ENCODE measurements at places on chromosomes 12 and 14.

- no peak for DNase-seq
Measured at GRCh38 chr14:94111276-94112095, 950 bp downstream of the IFI27 start.

GRCh38 chr12:83390186-83390585 is 703.5 kb downstream of the TMTC2 start:
- DNase-seq = no peak

DNA sequence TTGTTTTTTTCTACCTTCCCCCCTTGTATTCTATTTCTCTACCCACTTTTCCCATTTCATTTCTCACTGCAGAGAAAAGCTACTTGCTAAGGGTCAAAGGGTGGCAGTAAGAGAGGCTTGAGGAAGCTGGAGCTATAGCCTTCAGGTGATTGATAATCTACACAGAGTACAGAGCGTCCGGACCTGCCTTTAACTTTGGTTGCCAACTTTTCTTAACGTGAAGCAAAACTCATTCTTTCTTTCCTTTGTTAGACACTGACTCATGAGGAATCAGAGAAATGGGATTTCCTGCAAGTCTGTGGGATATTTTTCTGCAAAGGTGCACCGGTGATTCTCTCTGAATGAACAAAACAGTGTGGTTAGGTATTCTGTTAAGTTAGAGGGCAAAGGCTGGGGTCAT is 133.3 kb downstream of the RMST start:
- no peak for DNase-seq

GRCh38 chr14:54665946-54666345 is 99.0 kb downstream of the SAMD4A start:
- DNase-seq = no peak

- no peak for DNase-seq
Measured at GRCh38 chr14:74425525-74426201, 347 bp downstream of the SYNDIG1L start.

GRCh38 chr12:39199351-39199750 is 243.6 kb downstream of the KIF21A start:
- no peak for DNase-seq

DNA sequence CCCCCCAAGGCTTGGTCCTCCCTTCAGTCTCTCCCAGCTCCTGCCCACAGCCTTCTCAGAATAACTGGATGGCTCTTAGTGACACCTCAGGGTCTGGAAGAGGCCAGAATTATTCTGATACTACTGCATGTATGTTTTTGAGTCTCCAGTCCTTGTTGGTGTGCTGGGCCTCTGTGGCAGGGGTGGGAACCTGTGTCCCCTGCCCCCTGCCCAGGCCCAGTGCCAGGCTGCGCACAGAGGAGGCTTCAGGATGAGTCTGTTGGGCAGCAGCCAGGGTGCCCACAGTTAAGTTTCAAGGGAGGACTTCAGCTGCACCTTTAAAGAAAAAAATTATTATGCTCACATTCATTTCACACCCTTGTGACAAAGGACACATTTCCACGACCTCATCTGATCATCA is 348.3 kb downstream of the CACNA1C start:
- no peak for DNase-seq

GRCh38 chr12:85688837-85689236 is 147.4 kb downstream of the RASSF9 start:
- no peak for DNase-seq

GRCh38 chr12:6376079-6376869 is 911 bp upstream of the SCNN1A start:
- no peak for DNase-seq

GRCh38 chr12:94329366-94329765 is 130.3 kb downstream of the CEP83 start:
- no peak for DNase-seq

- no peak for DNase-seq
Measured at GRCh38 chr14:81105378-81105777, 115.4 kb downstream of the GTF2A1 start.

DNA sequence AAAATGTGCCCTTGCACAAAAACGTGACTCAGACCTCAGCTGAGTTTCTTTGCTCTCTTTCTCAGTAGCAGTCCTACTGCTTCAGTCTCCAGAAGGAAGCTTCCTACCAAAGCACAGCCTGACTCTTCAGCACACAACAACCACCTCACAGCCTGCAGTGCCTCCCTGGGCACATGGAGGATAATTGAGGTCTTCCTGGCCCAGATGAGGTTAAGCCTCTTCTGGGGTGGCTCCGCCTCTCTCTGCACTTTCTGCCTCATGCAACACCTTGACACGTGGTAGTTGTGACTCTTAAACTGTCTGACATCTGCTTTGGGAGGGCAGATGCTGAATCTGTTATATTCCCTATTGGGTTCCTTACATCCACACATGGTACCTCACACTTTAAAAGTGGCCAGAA is 33.8 kb downstream of the GIT2 start:
- no peak for DNase-seq

- DNase-seq = no peak
Measured at GRCh38 chr12:114752217-114752616, 68.2 kb upstream of the TBX3 start.

GRCh38 chr14:103576371-103577024 is 13.7 kb downstream of the COA8 start:
- DNase-seq = no peak

- DNase-seq = no peak
Measured at GRCh38 chr14:95095996-95096395, 61.3 kb downstream of the DICER1 start.

DNA sequence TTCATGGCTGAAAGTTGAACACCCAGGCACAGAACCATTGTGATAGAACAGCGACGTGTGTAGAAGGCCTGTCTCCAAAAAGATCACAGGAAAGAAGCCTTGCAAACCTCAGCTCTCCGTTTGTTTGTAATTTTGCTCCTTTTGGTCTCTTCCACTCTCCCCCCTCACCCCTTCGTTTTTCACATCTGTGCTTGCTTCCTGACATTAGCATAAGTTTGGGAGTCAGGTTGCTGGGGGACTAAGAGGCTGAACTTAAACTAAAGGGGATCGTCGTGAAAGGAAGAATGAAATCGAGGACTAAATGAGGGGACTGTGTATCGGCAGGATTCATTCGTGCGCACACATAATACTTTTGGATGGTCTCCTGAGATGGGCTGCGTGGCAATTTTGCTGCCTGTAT is 200.6 kb downstream of the BCAT1 start:
- no peak for DNase-seq

GRCh38 chr12:27094726-27095125 is 12.3 kb upstream of the C12orf71 start:
- no peak for DNase-seq

DNA sequence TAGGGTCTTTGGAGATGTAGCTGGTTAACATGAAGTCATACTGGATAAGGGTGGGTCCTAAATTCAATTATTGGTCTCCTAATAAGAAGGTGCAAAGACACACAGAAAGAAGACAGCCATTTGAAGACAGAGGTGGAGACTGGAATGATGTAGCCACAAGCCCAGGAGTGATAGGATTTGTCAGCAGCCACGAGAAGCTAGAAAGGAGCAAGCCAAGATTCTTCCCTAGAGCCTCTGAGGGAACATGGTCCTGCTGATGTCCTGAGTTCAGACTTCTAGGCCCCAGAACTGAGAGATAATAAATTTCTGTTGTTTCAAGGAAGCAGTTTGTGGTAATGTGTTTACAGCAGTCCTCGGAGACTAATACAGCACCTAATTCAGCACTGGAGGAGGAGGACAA is 203.3 kb upstream of the SRRM4 start:
- no peak for DNase-seq

DNA sequence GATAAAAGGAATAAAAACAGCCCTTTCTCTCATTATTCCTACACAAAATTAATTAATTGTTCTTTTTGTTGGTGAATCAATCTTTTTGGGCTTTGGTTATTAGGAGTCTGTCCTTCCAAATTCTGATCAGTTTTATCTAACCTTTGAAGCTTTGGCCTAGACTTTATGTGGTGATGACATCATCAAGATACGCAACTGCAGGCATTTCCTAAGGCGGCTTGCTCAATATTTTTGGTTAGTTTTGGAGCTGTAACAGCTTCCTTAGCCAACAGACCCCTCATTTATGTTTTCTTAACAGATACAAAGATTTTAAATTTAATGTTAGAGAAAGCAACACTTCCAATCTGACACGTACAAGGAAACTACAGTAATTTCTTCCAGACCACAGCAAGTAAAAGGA is 87.8 kb upstream of the PDE3A start:
- no peak for DNase-seq

DNA sequence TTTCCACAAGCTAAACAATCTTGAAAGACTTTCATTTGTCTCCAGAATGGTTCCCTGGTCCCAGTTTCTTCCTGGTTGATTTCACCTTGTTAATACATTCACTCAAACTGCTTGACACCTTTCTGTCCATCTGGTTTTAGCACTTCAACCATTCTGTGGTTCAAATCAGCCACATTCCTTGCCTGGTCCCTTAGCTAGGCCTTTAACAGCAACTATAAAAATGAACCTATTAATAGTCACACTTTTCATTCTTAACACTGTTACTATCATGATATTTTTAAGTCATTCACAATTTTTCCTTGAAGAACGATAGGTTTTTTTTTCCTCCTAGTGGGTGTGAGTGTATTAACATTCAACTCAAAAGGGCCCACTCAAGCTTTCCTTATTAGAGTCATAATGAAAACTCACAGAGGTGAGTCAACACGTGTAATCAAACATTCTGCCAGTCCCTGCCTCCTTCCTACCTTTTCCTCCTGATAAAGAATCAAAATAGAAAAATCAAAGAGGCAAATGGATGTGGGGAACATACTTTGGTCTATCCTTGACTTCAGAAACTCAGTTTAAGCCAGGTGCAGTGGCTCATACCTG is 34.4 kb upstream of the CCNT1 start:
- DNase-seq = no peak

GRCh38 chr14:52801014-52801712 is 9.8 kb upstream of the GNPNAT1 start:
- no peak for DNase-seq

DNA sequence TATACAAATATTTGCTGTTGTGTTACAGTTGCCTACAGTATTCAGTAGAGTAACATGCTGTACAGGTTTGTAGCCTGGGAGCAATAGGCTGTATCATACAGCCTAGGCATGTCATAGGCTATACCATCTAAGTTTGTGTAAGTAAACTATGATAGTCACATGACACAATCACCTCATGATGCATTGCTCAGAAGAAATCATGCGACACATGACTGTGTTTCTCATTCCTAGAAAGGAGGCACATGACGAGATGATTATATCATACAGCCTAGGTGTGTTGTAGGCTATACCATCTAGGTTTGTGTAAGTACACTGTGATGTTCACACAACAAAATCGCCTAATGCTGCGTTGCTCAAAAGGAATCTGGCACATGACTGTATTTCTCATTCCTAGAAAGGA is 31.9 kb downstream of the NOPCHAP1 start:
- no peak for DNase-seq

DNA sequence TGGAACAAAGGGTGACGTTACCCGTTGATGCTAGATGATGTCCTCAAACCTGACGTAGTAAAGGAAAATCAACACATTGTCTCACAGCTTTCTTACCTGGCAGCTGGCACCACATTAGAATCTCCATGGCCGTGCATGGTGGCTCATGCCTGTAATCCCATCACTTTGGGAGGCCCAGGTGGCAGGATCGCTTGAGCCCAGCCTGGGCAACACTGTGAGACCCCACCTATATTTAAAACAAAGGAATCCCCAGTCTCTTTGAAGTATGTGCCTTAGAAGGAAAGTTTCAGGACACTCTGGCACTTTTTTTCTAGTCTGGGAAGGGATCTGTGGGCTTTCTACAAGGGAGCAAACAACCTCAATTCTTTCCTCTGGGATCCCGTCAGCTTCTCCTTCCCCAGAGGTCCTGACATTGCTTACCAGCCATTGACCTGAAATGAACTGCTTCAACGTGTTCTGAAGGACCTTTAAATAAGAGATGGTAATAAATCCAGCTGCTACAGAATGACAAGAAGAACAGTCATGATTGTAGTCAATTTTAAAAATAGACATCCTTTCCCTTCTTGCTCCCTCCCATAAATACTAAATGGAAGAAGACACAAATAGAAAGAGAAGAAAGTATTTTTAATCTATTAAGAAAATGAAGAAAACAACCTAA is 33.7 kb upstream of the TTC7B start:
- DNase-seq = no peak

DNA sequence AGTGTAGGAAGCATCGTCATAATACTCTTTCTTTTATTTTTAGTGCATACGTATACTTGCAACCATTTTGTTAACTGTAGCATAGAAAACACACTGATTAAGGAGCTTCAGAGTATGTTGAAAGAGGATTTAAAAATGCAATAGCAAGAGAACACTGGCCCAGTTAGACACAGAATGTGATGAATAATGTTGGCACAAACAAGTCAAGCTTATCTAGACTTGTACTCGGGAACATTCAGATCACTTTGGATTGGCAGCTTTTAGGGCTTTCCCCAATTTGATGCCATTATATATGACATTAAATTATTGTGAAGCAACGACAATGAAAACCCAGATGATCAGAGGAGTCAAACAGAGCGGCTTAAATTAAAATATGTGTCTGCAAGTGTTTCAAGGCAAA is 468.1 kb downstream of the PRKD1 start:
- DNase-seq = no peak

- DNase-seq = no peak
Measured at GRCh38 chr12:30021051-30021833, 237.5 kb upstream of the TMTC1 start.

DNA sequence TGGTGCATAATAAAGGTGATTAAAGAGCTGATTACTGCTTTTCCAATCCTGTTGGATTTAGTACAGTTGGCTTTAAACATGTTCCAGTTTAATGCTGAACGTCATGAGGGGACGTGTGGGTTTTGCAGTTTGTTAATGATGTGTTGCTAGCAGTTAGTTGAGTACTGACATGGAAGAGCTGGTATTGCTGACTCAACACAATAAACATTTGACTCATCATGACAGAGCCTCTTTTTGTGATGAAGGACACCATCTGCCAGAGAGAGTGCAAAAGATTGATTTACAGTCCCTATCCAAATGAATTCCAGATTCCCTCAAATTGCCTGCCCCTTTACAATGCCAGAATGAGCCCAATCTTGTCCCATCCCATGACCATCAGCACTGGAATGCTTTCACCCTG is 346.2 kb upstream of the PRICKLE1 start:
- no peak for DNase-seq

DNA sequence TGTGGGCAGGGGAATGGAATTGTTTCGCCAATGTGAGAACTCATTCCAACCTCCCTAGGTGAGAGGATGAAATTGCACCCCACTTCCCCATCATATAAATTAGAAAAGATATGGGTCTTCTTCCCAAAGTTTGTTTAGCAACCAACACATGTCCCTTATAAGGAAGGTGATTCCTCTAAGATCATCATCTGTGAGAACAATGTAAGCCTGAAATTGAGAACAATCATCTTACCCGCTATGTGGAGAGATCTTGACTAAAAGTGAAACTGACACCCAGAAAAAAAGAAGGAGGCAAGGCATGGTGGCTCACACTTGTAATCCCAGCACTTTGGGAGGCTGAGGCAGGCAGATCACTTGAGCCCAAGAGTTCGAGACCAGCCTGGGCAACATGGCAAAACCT is 173.2 kb upstream of the HMGA2 start:
- no peak for DNase-seq

Data from cortex of kidney (tissue), 1 donor.